ENCODE measurements at places on chromosomes 7 and 10.
A peak's percentile ranks its signal among the peaks of the same experiment; 100 is the strongest.

DNA sequence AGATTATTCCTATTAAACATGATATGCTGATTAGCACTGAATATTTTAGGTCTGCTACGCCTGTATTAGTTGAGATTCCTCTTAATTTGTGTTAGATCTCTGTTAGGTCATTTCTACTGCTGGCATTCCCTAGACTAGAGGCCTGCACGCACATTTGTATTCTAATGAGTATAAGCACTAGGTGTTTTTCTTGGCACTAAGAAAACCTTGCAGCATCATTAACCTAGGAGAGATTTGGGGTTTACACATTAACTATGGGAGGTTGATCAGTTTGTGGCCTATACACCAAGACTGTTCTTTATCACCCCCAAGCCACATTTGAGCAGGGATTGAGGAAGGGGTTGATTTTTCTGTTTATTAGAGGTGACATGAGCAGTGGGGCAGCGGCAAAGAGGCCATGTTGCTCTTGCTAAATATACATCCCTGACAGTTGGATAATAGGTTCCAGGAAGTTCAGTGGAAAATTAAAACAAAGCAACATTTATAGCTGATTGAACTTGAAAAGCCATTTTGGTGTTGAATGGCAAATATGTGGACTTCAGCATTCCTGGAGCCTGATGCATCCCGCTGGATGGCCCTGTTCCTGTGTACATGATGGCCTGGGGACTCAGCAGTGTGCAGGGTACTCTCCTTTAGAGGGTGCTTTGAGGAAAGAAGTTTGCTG lies 65.2 kb downstream of the GBF1 start:
- peak; percentile 66 for DNase-seq

DNA sequence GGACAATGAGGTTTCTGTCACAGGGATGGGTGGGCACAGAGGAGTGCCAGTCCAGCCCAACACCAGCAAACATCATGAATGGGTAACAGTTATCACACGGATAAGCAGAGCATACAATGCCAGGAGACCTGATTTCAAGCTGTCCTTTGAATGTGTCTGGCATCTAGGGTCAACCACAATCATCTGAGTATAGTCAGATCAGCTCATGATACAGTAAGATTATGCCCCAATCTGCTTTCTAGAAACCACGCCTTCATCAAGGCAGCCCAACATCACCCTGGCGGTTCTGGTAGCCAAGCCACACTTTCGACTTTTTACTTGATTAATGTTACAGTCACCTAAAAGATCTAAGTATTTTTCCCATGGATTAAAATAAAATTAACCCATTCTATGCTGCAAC lies 10.5 kb downstream of the FAM171A1 start:
- no peak for DNase-seq

DNA sequence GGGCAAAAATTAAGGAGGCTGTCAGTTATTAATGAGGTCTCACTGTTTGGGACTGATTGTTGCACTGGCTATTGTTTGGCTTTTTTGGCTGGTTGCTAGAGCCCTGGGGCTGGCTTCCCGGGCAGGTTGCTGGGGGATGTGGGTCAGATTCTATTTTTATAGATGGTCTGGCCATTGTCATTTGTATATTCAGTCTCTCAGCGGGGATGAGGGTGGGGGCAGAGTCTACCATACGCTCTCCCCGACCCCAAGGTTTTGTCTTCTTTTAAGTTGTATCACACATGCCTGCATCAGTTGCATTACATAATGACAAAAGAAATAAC lies 84.3 kb upstream of the GRB10 start:
- DNase-seq, result no peak

DNA sequence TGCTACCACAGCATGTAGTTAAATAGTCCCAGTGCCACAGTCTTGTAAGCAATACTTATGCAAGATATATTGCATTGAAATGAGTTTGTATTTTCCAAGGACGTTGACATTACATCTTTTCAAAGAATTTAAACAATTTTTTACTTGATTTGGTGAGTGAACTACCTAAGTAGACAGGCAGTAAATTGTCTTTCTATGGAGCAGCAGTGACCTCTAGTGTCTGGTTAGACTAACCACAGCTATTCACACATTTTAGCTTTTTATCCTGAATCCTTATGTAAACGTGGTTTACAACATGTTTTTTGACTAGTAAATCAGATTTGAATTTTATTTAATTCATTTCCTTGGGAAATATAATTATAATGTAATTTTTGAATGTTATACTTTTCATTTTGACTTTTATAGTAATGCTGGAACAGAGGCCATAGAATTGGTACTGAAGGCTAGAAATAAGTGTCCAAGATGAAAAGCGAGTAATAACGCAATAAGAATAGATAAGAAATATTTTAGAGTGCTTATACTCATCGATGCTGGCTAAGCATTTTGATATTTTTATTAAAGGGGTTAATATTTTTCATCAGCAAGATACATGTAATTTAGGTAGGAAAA lies 5.6 kb downstream of the LRRTM3 start:
- DNase-seq, result peak; percentile 68

DNA sequence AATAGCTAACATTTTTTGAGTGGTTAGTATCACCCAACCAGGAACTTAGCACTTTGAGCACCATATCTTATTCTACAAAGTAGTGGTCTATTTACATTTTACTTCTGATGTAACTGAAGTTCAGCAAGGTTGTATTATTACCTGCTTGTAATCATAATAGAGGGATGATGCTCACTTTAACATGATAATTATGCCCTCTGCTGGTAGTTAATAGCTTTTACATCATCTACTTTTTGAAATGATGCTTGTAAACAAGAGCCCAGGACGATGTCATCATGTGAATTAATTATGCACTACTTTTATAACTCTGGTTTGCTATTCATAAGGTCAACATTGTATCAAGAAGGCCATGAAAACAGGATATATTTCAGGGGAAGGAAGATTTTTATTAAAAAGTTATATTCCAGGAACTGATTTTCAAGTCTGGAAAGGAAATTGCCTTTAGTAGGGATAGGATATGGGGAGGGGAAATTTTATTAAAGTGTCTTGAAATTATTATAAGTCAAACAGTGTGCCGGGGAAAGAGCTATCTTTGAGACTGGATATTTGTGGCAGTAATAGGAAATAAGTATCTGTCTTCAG lies 80.3 kb upstream of the SCIN start:
- DNase-seq, result peak; percentile 22

DNA sequence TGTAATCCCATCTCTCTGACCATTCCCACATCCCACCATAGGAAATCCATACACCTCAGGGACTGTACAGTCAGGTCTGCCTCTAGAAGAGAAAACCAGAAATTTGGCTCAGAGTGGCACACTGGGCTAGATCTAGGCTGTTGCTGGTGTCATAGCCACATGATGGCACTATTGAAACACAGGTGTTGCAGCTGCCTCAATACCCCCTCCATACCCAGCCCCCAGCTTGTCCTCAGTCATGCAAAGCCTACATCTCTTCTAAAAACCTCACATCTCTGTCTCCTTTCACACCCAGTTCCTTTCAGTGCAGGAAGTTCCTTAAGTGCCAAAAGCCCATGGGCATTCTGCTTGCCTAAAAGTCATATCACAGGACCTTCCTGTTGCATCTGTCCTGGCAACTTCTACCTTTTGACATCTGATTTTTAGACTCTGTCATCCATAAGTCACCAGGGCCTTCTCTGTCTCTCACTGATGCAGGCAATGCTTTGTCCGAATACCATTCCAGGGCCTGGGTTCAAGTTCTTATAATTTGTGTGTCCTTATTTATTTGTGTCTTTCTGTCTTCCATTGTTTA lies 27.0 kb upstream of the HIBADH start:
- peak; percentile 21 for DNase-seq

- DNase-seq, result no peak
Measured at GRCh38 chr7:77415476-77415822, 700 bp downstream of the GSAP start.

DNA sequence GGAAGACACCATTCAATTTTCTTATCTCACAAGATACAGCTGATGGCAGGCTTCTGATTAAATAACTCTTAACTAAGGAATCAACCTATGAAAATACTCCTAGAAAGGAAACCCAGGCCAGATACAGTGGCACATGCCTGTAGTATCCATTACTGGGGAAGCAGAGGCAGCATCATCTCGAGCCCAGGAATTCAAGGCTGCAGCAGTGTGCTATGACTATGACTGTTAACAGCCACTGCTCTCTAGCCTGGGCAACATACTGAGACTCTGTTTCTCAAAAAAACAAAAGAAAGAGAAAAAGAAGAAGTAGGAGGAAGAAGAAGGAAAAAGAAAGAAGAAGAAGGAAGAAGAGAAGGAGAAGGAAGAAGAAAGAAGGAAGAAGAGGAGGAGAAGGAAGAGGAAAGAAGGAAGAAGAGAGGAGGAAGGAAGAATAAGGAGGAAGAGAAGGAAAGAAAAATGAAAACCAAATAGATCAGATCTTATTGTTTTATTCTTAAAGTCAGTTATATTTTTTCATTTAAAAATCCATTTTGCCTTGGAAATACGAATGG lies 18.0 kb downstream of the DPY19L1 start:
- DNase-seq, result no peak

- DNase-seq, result no peak
Measured at GRCh38 chr10:57098146-57098545, 737.1 kb upstream of the ZWINT start.

DNA sequence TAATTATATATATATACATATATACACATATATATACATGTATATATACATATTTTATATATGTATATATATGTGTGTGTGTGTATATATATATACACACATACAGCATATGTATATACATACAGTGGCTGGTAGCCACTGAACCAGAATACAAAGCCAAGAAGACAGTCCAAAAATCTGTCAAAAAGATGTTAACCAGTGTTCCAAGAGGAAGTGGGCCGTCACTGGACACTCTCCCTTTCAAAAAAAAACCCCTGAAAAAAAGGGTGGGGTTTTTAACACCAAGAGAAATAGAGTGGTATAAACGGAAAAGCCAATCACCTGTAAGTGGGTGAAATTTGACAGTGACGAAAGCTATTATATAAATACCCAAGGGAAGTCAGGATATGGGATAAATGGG lies 31.1 kb upstream of the C1GALT1 start:
- DNase-seq, result no peak

DNA sequence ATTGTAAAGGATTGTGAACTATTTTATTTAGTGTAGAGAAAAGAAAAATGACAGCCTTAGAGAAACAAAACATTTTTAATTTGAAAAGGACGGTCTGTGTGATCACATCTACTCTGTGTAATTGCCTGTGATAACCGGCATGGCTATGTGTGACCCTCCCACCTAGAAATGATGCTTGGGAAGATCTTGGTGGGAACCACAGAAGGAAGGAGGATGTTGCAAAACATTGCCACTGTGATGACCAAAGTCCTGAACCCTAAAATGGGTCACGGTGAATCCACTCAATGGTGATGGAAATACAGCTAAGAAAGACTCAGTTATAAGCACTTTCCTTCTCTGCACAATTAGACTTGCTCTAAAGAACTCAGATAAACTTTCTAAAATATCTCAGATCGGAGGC lies 221.3 kb upstream of the FRMD4A start:
- no peak for DNase-seq

DNA sequence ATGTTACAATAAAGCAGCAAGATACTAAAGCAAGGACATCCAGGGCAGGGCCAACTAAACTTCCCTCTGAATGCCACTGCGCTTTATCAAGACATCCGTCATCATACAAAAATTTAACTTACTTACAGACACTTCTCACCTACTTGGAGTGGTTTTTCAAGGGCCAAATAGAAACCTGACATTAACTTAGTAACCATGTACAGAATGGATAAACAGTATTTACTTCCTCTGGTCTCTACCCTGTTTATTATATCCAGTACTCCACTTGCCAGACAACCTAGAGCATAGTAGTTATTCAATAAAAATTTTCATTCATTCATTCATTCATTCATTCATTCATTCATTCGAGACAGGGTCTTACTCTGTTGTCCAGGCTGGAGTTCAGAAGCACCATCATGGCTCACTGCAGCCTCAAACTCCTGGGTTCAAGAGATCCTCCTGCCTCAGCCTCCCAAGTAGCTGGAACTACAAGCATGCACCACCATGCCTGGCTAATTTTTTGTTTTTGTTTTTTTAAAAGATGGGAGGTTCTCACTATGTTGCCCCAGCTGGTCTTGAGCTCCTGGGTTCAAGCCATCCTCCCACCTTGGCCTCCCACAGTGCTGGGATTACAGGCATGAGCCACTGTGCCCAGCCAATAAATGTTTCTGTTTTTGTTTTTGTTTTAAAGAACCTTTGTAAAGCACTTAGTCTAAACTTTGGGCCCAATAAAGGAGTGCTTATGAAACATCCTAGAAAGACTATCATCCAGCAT lies 19.0 kb downstream of the SMURF1 start:
- DNase-seq, result no peak

GRCh38 chr10:132593900-132594876 lies 56.6 kb downstream of the INPP5A start:
- DNase-seq, result no peak

DNA sequence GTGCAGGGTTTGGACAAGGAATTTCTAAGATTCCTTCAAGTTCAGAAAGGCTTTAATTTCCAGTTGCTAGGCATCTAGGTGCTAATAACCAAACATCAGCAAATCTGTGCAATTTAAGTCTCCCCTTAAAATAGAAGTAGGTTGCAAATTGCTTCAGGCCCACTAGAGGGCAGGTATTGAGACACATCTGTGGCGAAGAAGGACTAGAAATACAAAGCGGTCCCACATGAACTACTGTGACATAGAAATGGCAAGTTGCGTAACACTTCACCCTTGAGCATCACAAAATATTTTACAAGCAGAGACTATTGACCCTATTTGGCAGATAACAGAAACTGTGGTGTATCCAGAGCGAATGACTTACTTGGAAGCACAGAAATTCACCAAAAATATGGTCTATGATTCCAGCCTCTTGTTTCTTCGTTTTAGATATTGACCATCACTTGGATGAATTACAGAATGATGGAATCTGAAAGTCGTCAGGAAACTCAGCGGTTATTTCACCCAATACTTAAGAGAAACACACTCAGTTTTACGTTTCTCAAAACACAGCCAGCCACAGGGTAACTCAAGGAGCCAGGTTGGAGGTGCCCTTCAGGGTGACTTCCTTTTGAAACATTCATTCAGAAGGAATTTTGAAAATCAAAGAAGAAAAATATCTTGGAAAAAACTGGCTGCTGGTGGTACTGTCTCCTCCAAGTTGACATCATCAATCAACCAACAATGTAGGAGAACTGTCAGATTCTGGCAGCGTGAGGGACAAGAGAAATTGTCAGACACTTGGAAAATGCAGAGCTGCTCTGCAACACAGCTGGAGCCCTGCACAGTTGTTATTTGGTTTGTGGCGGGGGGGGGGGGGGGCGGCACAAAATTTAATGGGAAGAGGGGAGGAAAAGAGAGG lies 256.3 kb upstream of the MINDY3 start:
- DNase-seq, result peak; percentile 43

- DNase-seq, result no peak
Measured at GRCh38 chr10:78684947-78685346, 383.8 kb upstream of the ZMIZ1 start.

GRCh38 chr7:141573511-141573910 lies 22.3 kb downstream of the AGK start:
- DNase-seq, result no peak

- no peak for DNase-seq
Measured at GRCh38 chr7:130362251-130362816, 17.7 kb downstream of the CPA5 start.

DNA sequence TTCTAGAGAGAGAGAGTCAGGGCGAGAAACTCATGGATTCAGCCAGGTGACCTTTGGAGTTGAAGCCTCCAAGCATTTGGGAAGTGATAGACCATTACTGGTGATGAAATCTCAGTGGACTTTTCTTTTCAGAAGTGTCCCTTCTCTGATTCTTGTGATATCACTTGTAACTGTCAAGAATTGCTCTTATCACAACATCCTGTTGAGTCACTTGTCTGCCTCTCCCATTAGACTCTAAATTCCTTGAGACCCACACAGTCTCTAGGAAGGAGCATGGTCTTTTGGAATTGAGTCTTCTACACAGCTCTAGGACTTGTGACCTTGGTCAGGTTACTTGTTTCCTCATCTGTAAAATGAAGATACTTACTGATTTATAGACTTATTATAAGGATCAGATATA lies 81.0 kb downstream of the CFAP58 start:
- no peak for DNase-seq

Measured in AG10803 (cell line).